ENCODE measurements at places on chromosomes 5 and 9.
A peak's percentile ranks its signal among the peaks of the same experiment; 100 is the strongest.

DNA sequence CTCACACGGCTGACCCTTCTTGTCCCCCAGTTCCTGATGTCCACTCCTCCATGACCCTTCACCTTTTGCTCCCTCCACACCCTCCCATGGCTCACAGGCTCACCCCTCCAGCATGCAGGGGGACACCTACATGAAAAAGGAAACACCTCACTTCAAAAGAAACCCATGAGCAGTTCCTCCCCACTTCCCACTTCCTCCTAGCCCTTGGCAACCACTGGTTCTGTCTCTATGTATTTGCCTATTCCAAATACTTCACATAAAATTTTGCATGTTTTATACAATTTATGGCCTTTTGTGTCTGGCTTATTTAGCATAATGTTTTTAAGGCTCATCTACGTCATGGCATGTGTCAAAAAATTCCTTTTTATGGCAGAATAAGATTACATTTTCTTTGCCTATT is 100.2 kb upstream of the S1PR3 start:
- no peak for DNase-seq

DNA sequence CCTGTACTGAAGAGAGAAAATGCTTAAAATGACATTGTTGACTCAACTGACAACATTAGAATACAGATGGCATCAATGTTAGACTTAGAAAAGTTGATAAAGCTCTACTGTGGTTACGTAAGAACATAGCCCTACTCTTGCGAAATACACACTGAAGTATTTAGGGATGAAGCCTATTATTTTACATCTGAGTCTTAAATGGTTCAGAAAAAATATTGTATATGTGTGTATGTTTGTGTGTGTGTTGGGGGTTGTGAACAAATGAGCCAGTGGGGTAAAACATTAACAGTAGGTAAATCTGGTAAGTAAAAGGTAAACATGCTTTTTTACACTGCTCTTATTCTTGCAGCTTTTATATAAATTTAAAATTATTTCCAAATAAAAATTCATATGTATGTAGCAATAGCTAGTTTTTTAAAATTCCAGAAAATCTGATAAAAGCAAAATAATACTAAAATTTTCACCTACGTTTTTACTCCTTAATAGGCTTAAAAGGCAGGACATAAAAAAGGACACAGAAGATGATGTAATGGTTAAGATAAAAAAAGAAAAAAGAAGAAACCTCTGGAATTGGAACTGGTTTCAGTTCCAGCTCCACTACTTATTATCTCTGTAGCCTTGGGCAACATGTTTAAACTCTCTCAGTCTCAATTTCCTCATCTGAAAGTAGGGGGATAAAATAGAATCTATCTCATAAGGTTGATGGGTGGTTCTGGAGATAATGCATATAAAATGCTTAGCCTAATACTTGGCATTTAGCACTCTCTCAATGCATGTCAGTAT is 44.3 kb downstream of the GARNL3 start:
- DNase-seq: no peak

- DNase-seq: peak; percentile 13
Measured at GRCh38 chr5:88142636-88142885, 126.1 kb downstream of the TMEM161B start.

DNA sequence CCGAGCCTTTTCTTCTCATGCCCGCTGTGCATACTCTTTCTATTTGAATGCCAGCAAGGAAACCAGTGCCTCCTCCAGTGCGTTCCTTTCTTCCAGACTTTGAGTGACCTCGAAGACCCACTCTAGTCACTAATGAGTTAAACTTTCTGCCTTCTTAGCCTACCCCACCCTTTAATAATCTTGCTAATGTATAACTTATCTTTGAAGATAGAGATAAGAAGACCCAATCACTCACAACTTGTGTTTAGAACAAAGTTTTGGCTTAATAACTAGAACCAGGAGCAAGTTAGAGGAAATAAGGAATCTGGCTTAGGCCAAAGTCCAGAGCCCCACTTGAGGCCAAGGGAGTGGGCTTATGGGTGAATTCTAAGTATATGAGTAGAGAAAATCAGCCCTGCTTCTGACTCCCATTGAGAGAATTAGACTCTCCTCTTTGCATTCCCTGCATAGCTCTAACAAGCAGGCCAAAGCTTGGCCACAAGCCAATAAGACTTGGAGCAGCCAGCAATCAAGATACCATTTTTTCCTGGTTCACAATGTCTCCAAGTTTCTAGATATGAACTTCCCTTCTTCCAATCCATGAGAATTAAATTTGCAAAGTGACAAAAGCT is 181.5 kb upstream of the PIK3R1 start:
- DNase-seq: no peak

DNA sequence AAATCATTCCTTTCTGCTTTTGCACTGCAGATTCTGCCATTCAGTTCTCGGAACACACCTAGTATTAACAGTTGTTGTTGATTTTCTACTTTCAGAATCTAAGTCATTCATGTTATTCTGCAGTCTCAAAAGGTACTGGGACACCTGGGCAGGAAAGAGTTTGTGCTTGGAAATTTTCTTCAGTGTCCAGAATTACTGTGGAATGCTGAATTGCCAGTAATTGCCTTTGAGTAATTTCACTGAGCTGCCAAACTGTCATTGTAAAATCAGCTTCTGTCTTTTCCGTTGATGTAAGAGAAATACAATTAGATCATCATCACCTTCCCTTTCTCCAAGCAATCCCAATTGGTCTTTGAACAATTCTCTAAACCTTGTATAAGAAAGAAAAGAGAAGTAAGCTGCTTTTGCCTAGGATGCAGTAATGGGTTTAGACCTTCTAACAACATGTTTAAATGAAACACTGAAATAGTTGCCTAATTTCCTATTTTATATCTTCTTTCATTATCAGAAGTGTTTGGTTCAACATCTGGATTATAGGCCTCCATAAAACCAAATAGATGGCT is 75.7 kb upstream of the TGFBR1 start:
- DNase-seq: no peak

DNA sequence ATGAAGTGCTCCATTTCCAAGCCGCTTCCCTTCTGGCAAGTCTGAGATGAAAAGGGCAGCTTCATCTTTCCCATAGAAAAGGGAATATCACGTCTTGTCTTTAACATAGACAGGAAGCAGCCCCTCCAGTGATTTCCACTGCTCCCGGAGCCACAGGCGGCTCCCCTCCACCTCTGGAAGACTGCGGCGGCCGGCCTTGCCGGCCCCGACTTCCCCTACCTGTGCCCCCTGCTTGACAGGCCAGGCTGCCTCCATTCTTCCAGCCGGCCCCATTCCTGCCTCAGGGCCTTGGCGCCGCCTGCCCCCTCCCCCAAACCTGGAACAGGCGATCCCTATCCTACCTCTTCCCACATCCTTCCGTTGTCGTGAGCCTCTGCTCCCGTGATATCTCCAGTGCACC is 141.8 kb downstream of the ZNF354C start:
- no peak for DNase-seq

GRCh38 chr9:72982146-72982799 is 29.4 kb upstream of the ALDH1A1 start:
- no peak for DNase-seq

- no peak for DNase-seq
Measured at GRCh38 chr9:113154471-113154870, 3.7 kb downstream of the SLC31A2 start.

DNA sequence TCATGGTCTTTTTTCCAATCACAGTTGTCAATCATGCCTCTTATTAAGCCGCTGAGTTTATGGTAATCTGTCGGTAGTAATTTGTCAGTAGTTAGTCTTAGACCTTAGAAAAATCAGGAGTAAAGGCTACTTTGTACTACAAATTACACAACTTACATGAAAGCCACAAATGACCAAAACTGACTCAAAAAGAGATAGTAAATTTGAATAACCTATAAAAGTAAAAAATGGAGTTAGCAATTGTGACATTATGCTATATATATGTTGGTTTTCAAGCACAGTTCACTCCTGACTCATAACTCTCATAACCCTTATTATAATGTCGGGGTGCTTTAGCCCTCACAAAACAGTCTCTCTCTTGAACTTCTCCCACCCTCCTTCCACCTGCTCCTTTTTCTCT is 251.8 kb downstream of the ROR2 start:
- DNase-seq: no peak

DNA sequence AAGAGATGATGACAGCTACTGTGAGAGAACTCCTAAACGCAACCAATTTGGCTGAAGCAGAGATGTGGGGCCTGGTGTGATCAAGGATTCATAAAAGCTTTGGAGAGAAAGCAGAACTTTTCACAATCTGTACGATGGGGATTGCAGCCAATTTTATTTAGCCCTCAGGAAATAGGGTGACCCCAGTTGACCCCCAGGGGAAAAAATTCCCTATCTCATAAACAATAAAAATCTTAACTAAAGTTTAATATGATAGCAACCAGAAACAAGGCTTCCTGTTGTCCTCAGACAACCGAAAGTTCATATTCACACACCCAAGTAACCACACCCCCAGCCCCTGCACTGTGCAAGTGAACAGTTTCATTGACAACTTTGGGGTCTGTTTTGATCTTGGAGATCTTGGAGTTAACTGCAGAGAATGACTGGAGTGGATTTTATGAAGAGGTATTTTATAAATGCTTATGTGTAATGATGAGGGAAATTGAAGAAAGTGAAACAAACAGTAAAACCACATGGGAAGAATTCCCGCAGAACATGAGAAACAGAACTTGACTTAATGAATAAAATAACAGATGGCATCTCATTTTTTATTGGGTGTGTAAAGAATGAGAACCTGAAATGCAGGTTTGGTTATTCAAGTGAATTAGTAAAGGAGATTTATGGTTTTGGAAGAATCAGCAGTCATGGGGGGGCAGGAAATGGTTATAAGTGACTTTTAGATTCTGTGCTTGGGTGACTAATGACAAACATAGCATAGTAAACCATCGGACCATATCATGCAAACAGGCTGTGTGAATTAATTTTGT is 94.5 kb downstream of the PDE4D start:
- peak; percentile 31 for DNase-seq

- DNase-seq: no peak
Measured at GRCh38 chr9:12740845-12741244, 34.0 kb upstream of the LURAP1L start.

DNA sequence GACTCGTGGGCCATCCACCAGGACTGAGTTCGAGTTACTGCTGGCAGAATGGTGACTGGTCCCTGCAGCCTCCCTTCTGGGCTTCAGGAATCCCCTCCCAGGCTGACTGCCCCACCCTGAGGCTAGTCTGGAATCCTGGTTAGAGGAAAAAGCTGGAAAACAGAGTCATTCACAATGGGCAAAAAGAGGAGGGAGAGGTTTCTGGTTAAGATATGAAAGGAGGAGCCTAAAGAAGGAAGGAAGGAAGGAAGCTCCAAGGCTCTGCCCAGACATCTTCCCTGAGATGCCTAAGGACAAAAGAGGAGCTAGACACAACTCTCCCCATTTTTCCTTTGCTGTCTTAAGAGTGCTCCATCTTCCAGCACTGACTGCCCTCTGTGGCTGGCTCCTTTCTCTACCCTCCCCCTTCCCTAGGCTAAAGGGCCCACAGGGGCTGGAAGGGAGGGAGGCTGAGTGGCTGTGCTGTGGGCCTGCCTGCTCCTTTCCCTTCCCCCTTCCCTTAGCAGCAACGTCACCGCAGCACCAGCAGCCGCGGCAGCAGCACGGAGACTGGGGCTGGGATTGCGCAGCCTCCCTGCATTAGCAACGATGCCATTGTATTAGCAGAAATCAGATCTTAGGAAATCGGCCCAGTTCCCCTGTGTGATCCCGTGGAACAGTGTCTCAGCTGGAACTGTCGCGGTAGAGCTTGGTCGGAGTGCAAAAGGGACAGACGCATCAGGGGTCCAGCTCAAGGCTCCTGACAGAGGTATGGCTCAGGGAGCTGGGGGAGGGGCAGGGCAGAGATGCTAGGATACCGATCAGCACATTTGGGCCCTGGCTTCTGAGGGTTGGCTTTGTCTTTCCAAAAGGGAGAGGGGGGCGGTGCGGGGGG is 48.7 kb downstream of the RUSC2 start:
- DNase-seq: no peak

- DNase-seq: no peak
Measured at GRCh38 chr5:96260009-96260408, 173.0 kb downstream of the PCSK1 start.

DNA sequence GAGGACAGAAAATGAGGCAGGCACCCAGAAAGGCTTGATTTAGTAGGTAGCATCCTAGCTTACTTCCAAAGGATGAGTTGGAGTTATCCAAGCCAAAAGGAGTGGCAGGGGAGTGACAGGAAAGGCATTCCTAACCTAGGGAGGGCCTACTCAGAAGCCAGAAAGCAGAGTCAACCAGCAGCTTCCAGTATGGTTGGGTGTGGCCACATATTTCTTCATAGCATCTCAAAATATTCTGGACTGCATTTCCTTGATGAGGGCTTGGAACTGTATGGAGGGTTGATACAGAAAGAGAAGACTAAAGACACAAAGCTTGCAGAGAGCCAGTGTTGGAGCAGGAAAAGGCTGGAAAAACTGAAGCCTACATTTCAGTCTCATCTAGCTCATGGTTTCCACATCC is 656.8 kb upstream of the DMAC1 start:
- DNase-seq: no peak

DNA sequence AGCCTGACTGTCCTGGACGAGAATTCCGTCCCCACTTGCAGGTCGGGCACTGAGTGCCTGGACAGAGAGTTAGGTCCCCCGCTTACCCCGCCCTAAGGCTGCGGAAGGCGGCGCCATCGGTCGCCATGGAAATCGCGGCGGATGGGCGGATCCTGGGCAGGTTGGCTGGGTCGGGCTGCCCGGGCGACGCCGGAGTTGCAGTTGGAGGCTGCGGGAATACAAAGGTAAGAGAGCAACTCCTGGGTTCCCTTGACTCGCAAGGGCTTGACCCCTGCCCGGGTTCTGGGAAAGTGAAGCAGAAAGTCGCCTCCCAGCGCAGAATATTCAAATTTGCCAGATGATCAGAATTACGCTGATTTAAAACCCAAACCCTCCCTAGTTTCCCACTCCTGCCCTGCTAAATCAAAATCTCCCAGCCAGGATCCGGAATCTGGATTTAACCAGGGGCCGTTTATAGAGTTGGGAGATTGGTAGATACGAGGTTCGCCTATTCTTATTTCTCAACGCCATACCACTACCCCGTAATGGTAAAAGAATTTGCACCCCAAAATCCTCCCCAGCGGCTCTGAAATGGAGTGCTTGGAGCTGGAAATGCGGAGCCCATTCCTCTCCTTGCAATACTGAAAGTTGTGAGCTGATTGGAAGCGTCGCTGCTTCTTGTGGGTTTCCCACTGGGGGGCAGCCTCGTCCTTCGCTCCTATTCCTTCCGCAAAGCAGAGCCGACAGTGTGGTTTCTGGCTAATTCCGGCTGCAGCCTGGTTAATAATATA is 156.4 kb upstream of the RASEF start:
- DNase-seq: peak; percentile 38

GRCh38 chr5:76230711-76231285 is 147.6 kb downstream of the SV2C start:
- no peak for DNase-seq

- no peak for DNase-seq
Measured at GRCh38 chr9:108049671-108050494, 560.3 kb upstream of the KLF4 start.

- DNase-seq: peak; percentile 70
Measured at GRCh38 chr9:95004411-95005277, 278.1 kb downstream of the AOPEP start.

- DNase-seq: no peak
Measured at GRCh38 chr9:35397216-35397698, 92.7 kb upstream of the RUSC2 start.
